ENCODE measurements at places on chromosomes 16 and 17.
A peak's percentile ranks its signal among the peaks of the same experiment; 100 is the strongest.

- no peak for DNase-seq
Measured at GRCh38 chr16:7638306-7638705, 305.7 kb downstream of the RBFOX1 start.

DNA sequence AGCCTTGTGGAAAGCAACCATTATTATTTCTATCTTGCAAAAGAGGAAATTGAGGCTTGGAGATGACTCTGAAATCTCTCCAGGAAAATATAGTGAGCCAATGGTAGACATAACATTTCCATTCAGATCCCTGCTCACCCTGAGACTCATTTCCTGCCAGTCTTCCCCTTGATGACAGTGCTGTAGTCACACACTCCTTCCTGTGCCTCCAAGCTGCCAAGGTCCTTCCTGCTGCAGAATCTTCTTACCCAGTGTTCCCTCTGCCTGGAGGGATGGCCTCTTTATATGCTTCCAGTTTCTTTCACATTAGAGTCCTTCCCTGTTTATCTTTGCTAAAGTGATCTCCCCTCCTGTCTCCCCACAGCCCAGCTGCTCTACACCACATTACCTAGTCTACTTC, 648.1 kb downstream of the TOX3 start:
- no peak for DNase-seq

DNA sequence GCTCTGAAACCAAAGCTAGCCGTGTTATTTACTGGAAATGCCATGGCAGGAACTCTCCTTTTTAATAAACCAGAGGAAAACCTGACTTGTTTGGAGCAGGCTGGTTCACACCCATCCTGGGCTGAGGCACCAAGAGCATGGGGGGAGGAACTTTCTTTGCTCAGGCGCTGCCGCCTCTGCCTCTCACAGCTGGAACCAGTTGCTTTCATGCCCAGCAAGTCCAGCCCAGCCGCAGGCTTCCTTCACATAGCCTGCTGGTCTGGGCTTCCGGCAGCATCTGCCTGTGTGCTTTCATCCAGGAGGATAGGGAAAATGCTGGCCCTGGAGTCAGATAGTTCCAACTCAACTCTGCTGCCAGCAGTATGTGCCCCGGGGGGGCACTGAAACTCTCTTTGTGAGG, 88.1 kb upstream of the ASIC2 start:
- no peak for DNase-seq

DNA sequence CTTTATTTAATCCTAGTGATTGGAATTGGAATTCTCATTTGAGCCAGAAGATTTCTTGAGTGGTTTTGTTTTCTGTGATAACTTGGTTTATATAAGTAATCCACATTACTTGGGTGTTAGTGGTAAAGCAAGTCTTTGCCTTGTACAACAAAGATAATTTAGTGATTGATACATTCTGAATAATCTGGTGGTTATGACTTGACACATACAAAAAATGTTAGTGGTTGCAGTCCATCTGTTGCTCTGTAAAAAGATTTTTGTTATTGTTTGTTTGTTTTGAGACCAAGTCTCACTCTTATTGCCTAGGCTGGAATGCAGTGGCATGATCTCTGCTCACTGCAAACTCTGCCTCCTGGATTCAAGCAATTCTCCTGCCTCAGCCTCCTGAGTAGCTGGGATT, 13.2 kb downstream of the OMG start:
- no peak for DNase-seq

- DNase-seq: no peak
Measured at GRCh38 chr17:29109477-29110371, 66.8 kb downstream of the PIPOX start.

GRCh38 chr16:61324044-61324443, 712.2 kb downstream of the CDH8 start:
- no peak for DNase-seq

DNA sequence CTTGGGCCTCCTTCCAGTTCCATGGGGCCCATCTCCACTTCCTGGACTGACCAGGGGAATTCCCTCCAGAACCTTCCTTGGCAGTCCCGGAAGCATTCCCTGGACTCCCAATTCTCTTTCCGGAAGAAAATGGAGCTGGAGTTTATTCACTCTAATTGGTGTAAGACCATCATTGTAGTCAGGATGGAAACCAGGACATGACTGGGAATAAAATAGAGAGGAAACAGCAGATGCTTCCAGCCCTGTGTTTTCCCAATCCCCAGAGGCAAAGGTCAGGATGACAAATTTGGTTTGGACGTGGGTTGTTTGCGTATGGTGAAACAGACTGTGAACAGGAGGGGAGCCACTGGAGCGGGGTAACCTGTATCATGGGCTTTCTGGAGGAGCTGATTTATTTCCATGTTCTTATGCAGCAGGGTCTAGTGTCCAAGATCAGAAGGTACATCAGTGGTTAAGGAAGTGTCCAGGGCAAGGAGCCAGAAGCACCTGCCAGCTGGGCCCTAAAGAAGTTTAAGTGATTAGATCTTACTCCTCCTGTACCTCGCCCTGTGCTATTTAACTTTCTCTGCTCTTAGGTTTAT, 8.5 kb upstream of the LONP2 start:
- no peak for DNase-seq

GRCh38 chr17:49224198-49224996, 6.2 kb downstream of the PHOSPHO1 start:
- no peak for DNase-seq

DNA sequence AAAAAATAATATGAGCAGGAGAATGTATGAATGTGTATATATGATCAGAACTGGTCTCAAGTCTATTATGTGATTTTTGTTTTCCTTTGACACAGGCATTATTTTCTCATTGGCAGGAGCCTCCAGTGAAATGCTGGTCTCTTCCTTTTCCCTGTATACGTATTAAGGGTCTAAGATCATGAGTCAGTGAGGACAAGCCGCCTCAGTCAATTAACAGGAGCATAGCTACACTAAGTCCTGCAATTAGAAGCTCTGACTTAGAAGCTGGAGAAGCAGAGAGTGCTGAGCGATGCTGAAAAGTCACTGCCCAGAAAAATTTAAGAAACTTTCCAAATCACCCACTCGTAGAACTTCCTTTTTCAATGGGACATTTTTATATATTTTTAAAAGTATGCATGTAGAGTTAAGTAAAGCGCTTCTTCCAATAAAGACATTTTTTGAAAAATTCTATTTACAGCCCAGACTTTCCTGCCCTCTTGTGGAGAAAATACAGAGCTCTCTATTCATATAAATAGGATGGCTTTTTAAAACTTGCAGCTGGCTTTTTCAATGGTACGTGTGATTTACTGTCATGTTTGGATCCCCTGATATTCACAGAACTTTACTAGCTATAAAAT, 70.2 kb upstream of the PSMD7 start:
- DNase-seq: no peak

GRCh38 chr16:75138636-75139035, 9.7 kb upstream of the ZFP1 start:
- no peak for DNase-seq

DNA sequence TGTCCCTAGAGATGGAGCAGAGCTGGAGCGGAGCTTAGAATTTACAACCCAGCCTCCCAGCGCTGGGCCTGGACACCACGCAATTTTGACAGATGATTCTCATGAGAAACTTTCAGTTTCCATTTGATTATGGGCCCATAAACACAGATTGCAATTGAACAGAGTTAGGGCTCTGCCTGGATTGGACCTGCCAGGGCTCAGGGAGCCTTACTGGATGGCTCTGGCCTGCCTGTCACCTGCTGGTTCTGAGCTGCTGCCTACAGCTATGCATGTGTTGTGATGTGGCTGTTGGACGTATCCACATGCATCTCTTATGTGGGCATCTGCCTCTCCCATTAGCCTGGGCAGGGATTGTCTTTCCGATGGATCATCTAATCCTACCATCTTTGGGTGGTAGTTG, 73.4 kb upstream of the SDK2 start:
- no peak for DNase-seq

DNA sequence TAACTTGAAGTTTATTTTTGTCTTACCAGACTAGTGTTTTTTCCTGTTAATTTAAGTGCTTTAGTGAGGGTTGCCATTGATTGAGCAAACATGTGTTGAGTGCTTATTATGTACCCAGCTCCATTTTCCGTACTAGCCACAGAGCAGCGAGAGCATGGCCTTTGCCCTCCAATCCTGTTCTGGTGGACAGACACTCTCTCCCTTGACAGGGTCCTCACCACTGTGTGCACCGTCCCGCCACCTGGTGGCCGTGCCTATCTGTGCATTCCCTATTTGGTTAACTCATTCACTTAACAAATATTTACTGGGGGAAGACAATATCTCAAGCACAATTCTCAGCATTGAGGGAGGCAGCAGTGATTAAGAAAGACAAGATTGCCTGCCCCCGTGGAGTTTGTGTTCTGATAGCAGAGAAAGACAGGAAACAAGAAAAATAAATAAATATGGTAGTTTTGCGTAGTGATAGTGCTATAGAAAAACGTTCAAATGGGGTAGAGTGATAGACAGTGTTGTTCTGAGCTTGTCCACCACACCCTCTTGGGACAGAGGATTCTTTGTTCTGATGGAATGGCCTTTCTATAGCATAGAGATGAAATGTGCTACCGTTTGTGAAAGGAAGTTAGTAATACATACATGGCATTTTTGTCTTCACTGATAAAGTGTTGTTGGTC, 13.0 kb downstream of the CDH13 start:
- peak; percentile 78 for DNase-seq

GRCh38 chr17:73423159-73423715, 111.4 kb upstream of the CDC42EP4 start:
- no peak for DNase-seq

GRCh38 chr17:8087075-8087951, at the start of gene ALOX12B:
ALOX12B (minus strand) TSS chr17:8087716; CDS start chr17:8087442, 274 bp downstream.
- no peak for DNase-seq

DNA sequence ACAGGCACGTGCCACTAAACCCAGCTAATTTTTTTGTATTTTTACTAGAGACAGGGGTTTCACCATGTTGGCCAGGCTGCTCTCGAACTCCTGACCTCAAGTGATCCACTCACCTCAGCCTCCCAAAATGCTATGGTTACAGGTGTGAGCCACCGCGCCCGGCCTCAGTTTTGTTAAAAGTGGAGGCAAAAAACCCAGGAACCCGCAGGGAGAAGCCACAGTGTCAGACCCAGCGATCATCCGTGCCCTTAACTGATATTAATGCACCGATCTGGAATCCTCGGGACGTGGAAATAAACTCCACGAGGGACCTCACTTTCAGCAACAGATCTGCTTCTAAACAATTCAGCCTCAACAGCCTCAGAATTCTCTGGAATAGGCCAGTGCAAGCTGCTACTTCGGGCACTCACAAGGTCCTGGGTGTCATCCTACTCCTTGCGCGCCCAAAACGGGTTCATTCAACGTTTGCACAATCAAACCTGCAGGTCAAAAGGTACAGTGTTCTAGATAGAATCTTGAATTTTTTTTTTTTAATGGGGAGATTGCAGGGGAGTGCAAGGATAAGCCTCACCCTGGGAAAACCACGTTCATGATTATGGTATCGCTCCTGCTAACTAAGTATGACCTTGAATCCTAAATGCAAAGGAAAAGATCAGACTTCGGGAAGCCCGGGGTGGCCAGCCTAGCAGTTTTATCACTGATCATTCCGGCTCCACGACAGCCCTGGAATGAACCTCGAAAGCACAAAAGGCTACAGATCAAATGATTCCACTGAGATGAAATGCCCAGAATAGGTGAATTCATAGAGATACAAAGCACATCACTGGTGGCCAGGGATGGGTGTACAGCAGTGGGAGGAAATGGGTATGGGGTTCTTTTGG, 22.4 kb downstream of the LITAF start:
- DNase-seq: no peak

DNA sequence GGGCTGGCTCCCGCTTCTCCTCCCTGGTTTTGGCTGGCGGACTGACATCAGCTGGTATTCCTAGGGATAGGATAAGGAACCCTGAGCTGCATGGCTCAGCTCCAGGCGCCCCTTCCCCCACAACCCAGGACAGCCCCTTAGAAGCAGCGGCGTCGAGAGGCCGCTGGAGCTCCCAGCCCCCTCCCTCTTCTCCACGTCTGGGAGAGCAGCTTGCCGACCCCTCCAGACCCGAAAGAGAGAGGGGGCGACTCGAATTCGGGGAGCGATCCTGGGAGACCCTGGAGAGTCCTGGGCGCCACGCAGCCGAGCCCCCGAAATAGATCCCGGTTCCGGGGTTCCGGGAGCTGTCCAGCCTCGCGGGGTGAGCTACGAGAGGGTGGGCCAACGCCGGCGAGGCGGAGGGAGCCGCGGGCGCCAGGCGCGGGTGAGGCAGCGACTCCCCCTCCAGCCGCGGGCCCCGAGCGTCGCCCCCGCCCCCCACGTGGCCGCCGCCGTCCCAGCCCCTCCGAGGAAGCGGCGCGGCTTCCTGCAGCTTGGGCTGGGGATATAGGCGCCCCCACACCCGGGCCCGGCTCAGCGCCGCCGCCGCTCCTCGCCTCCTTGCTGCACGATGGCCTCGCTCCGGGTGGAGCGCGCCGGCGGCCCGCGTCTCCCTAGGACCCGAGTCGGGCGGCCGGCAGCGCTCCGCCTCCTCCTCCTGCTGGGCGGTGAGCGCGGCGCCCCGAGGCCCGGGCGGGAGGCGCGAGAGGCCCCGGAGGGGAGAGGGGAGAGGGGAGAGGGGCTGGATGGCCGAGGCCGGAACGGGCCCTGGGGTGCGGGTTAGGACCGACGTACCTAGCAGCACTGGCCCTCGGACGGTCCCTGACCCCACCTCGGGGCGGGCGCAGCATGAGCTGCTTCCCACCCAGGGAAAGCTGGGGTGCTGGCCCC, at the start of gene RAMP2:
Gene RAMP2 (plus strand): TSS at position 576 of the 930 bp plus-strand sequence. CDS start 35 bp downstream, at position 611.
- no peak for DNase-seq

DNA sequence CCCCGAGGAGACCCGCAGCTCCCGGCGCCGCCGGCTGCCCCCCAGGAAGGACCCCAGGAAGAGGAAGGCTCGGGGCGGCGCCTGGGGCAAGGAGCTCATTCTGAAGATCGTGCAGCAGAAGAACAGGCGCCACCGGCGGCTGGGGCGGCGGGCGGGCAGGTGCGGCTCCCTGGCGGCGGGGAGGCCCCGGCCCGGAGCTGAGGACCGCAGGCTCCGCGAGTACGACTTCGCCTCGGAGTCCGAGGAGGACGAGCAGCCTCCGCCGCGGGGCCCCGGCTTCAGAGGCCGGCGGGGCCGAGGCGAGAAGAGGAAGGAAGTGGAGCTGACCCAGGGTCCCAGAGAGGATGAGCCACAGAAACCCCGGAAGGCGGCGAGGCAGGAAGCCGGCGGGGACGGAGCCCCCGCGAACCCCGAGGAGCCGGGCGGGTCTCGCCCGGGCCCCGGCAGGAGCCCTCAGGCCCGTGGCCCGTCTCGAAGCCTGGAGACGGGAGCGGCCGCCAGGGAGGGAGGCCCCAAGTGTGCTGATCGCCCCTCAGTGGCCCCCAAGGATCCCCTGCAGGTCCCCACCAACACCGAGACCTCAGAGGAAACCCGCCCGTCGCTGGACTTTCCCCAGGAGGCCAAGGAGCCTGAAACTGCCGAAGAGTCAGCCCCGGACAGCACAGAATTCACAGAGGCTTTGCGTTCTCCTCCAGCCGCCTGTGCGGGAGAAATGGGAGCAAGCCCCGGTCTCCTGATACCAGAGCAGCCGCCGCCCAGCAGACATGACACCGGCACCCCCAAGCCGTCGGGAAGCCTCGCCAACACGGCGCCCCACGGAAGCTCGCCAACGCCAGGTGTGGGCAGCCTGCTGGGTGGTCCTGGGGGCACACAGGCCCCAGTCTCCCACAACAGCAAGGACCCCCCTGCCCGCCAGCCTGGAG, 22.3 kb upstream of the ZFPM1 start:
- no peak for DNase-seq

Measured in HuH-7.5 (cell line).